ENCODE measurements at places on chromosomes 7 and 10.
A peak's percentile ranks its signal among the peaks of the same experiment; 100 is the strongest.

DNA sequence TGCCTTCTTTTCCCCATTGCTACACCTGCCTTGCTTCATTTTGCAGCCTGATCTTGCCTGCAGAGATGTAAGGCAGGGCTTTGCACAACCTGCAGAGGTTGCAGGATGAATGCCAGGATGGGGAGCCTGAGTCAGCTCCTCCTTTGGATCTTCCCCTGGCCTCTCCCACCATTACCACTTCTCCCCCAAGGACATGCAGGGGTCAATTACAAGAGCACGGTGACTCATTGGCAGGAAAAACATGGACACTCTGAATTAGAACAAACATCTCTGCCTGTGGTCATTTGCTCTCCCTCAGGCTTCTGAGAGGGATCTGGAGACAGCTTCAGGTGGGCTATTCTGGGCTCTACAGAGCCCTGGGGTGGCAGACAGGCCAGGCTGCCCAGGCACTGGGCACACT lies 89.2 kb downstream of the HERPUD2 start:
- peak; percentile 63 for DNase-seq

DNA sequence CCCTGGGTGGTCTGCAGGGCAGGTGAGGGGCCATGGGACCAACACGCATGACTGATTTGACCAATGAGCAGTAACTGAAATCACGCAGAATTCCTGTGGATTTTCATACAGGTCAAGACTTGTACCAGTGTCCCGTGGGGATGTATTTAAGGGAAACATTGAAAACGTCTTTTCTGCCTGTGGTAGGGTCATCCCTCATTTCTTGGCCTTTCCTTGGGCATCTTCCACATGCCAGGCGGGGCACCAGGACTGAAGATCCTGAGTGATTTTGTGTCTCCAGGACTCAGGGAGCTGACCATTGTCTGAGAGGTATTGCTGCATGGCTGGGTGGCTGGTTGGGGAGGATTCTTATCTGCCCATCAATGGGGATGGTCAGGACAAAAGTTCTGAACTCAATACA lies 289.0 kb downstream of the GLRX3 start:
- no peak for DNase-seq

DNA sequence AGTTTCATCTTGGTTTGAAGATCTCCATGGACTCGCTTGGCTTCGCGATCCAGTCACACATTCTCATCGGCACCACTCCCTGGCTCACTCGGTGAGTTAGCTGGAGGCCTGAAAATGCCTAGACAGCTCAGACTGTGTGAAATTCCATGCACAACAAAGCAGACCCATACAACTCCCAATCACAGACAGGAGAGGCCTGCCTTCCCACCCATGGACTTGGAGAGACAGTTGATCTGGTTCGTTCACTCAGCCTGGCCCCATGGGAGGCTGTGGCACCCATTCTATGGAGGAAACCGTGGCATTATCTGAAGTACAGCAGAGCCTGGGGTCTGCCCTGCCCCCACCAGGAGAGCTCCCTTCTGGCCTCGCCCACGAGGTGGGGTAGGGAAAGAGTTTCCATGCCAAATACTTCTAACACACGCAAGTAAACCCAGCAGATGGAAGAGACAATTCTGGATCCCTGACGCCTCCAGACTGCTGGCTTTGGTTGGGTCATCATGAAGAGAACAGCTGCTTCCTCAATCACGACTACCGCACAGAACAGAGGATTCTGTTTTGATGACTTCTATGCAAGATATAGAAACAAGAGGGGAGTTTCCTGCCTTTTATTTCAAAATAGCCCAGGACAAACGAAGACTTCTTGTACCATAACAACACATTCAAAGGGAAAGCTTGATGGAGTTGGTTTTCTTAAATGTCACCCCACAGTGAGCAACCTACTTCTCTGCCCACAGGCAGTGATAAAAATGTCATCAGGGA lies 15.9 kb downstream of the FAM53B start:
- no peak for DNase-seq

GRCh38 chr10:80174641-80175395 lies 30.5 kb downstream of the ANXA11 start:
- DNase-seq: no peak

DNA sequence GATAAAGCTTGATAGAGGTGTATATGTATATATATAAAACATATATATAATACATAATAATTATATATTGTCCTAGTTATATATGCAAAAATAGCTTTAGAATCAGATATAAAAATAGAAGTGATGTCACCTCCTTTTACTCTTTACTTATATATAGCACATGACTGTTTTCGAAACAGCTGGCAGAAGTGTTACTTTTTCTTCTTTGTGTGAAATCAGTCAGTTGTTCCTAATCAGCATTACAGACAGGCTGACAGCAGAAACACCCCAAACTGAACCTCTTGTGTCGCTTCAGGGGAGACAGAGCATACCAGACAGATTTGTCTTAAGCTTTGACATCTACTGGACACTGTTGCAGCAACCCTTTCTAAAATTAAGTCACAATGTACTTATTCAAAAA lies 684.9 kb upstream of the CELF2 start:
- DNase-seq: no peak

DNA sequence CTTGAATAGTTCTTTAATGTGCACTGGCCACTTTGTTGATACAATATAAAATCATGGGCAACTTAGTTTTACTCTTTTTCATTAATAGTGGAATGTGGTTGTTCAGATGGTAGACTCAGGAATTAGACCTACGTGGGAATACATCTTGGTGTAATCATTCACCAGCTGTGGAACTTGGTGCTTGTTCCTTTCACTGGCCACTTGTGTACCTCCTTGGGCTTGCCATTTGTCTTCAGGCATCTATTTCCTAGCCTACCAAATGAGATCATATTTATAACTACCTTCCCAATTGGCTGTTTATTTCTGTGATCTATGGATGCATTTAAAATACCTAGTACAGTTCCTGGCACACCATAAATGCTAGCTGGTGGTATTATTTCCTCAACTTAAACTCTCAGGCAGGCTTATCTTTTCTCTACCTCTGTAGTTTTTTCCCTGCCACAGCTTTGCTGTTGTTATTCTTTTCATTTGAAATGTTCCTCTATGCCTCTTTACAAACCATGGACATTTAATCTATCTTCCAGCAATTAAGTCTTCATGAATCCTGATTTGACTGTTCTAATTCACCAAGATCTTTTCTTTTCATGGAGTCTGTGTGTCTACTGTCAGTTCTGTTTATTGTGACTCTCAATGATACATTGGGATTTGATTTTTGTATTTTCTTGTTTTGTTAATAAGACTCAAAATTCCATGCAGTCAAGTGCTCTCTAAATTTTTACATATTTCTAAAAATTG lies 113.0 kb downstream of the ADAM22 start:
- DNase-seq: no peak

DNA sequence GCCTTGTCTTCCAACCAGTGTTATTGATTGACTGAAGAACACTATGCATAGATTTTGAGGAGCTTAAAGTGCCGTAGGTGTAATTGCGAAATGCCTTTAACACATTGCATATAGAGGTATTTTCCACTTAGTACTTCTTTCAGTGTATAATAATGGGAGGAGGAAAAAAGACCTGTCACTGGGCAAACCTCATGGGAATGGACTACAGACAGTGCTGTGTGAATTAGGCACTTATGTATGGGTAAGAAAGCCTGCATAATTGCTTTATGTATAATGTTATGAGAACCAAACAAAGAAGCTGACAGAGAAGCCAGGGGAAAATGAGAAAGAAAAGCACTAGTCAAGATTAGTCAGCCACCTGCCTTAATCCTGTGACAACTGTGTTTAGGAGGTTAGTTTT lies 12.4 kb upstream of the SCRN1 start:
- no peak for DNase-seq

DNA sequence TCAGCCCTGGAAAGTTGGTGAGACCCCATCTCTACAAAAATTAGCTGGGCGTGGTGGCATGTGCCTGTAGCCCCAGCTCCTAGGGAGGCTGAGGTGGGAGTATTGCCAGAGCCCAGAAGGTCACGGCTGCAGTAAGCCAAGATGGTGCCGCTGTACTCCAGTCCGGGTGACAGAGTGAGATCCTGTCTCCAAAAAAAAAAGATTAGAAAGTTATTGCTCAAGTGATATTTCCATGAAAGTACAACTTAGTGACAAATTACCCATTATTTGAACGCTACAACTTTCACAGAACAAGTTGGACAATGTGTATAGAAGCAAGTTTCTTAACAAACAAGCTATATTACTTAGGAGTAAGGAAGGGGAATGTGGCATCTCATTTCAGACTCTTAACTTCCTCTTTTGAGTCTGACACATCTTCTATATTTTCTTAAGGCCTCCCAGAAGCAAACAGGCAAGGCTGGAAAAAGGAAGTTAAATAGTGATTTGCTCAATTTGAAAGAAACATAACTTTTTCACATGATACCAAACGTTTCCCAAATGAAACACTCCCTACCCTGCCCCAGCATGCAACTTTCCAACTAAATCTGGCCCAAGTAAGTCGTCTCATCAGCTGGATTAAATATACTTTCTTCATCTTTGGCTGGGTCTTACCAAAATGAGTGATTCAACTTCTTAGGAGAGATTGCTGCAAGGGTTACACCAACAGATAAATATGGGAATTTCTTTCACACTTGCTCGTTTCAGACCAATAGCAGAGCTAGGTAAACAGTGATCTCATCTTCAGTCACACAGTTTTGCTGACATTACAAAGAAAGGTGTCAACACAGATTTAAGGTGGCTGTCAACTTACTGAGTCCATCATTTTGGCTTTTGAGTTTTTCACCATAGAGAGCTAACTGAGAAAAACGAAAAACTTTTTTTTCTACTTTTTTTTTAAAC lies 66.3 kb upstream of the KLF6 start:
- peak; percentile 43 for DNase-seq

- peak; percentile 39 for DNase-seq
These were observed 101.4 kb upstream of the FAM133B start for GRCh38 chr7:92691578-92691977.

DNA sequence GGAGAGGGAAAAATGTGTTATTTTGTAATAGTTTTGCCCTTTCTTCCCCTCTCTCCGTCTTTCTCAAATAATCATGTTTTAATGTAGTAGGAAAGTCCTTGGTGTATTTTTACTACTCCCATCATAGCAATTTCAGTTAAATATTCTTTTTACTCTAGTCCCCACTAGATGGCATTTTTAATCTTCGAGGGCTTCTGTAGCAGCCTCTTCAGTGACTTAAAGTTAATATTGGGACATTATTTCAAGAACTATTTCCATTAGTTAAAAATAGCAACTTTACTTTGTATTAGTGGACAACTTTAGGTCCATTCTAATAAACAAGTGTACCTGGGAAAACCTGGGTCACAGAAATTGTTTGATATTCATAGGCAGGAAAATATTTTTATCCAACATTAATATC lies 23.0 kb downstream of the EDRF1 start:
- no peak for DNase-seq

DNA sequence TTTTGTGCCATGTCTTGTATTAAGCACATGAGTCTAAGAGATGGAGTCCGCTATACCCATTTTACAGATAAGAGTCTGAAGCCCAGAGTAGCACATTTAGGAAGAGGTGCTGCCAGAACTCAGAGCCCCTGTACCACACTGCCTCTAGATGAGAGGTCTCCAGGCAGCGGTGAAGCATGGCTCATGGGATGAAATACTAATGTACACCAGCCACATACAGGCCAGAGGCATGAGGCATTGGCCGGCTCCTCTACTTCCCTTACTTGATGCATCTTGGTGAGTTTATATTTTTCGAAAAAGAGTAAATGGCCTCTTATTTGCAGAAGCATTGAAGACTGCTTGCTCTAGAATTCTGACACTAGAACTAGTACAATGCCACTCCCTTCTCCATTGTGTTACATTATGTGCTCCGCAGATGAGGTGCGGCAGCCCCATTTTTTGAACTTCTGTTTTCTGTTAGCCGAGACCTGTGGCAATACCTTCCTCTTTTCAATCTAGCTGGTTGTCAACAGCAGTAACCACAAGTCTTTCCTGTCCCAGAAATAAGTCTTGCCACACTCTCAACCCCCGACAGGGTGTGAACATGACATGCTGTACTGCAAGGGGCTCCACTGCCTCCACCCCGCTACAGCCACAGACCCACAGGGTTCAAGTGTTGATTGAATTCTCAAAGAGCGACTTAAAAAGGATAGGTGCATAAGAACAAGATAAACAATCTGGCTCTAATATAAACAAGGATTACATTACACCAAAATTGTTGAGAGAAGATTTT lies 145.3 kb downstream of the CELF2 start:
- DNase-seq: no peak

DNA sequence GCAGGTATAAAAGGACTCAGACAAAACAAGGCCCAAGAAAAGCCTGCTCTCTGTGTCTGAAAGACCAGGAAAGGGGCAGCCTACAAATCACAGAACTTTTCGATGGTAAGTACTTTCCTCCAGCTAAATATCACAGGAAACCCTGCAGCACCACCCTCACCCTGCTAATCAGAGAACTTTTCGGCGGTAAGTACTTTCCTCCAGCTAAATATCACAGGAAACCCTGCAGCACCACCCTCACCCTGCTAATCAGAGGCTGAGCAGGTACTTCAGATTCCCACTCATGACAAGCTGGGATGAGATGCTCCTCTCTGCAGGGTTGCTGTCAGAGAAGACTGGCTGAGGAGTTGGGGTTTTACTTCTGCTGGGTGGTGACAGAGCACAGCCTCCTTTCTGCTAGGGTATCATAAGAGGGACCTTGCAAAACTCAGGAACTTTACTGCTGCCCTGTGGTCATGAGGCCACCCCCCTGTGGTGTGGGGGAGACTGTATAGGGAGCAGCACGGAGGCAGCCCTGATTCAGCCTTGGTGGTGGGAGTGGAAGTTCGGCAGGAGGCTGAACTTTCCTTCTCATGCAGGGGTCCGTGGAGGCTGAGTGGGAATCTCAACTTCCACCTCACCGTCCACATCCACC lies 7.2 kb downstream of the WDR37 start:
- DNase-seq: no peak

- no peak for DNase-seq
These were observed 44.9 kb downstream of the POLR1F start for GRCh38 chr7:19663816-19664462.

DNA sequence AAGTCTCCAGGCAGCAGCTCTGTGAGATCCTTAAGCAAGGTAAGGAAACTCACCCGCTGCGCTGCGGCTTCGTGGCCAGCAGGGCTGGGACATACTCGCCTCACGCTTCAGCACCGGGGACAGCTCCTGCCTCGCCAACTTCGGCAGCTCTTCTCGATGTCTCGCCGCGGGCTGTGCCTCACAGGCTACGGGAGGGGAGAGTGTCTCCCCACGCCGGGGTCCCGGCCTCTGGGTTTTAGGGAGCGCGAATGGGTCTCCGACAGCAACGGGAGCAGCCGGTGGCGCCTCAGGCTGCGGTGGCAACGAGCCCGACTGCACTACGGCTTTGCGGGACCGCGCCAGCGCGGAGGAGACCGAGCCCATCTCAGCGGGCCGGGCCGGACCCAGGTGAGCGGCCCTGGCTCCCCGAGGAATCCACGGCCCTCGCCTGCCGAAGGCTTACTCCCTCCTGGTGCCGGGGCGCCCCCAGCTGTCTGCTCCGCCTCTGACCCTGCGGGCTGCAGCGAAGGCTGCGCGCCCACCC lies 62.4 kb downstream of the LSM5 start:
- DNase-seq: peak; percentile 70

Data from AG08395 (cell line).